ENCODE measurements at places on chromosomes 13 and 19.

- DNase-seq = no peak
Measured at GRCh38 chr13:99523838-99524237, 22.6 kb downstream of the TM9SF2 start.

- DNase-seq = no peak
Measured at GRCh38 chr13:39938596-39938995, 283.1 kb downstream of the COG6 start.

GRCh38 chr19:4094761-4095487 is 28.2 kb upstream of the ZBTB7A start:
- no peak for DNase-seq

GRCh38 chr13:74134777-74135325 is 647 bp upstream of the KLF12 start:
- DNase-seq = peak; percentile 70

GRCh38 chr13:59016250-59016649 is 1147.5 kb downstream of the DIAPH3 start:
- DNase-seq = no peak

DNA sequence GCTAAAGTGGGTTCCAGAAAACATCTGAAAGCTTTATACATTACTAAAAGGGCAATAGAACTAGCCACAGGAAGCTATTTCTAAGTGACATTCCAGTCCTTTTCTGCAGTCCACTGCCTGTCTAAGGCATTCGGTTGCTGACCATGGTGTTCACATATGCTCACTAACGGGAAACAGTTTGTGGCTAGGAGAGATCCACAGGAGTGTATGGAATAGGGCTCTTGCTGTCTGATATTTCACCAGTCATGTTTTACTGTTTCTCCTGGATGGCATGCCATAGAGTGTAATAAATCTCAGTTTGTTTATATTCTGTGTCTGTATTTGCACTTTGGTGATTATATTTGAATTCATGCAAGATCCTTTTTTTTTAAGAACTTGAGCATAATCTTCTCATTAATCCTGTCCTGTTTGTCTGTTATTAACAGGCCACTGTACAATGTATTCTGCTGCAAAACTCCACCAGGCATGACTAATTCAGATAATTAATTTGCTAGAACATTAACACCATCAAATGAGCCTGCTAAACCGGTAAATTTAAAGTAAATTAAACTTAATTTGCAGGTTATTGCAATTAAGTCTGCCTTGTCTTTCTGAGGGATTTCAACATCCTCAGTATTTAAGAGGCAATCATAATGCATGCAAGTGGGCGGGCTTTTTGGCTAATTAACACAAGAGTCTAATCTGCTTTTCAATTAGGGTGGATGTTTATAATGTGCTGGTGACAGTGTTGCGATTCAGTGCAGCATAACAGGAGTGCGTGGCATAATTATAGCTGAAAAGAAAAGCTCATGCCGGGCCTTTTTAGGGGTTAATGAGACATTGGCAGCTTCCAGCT is 201.3 kb downstream of the POU4F1 start:
- no peak for DNase-seq

GRCh38 chr19:31875591-31875990 is 469.8 kb upstream of the ZNF507 start:
- no peak for DNase-seq

DNA sequence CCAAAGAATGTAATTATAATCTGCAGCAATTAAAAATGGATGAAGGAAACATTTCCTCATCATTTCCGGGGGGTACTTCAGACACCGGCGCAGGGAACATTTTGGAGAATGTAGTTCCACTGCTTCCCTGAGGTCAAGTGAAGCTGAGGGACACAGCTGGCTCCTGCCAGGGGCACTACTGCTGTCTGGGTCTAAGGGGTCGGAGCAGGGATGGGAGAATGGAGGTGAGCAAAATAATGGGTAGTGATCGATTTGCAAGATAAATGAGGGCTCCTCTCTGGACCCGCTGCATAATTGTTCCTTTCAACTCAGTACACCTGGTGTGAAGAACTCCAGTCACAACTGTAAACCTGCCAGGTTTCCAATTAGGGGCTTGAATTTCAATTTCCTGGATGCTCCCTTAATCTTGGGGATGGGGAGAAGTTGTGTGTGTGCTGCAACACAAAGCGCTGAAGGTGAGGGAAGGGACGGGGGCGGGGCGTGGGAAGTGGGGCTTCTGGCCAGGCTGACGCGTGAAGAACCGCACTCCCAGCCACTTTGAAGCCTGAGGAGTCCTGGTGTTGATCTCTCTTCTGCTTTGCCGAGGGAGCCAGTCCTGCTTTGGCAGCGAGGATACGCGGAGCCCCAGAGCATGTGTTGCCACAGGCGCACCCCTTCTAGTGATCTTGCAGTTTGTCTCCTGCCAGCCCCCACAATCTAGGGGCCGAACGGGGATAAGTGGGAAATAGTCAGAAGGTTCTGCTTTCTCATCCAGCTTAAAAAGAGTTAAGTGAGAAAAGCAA is 57.9 kb upstream of the PCDH8 start:
- DNase-seq = no peak

GRCh38 chr13:86563308-86563707 is 764.1 kb upstream of the SLITRK6 start:
- DNase-seq = no peak

- no peak for DNase-seq
Measured at GRCh38 chr19:34787059-34787824, 14.2 kb upstream of the ZNF599 start.

DNA sequence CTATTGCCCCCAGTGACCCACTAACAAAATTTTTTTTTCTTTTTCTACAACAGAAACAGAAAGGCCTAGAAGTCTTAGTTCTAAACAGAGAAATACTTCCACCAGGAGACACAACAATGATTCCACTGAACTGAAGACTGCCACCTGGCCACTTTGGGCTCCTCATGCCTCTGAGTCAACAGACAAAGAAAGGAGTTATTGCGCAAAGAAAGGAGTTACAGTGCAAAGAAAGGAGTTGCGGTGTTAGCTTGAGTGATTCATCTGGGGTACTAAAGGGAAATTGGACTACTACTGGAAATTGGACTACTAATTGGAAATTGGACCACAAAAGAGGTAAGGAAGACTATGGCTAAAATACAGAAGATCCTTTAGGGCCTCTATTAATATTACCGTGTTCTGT is 116.6 kb downstream of the PCDH17 start:
- DNase-seq = no peak

- no peak for DNase-seq
Measured at GRCh38 chr13:50244713-50245574, 229.7 kb downstream of the KCNRG start.

DNA sequence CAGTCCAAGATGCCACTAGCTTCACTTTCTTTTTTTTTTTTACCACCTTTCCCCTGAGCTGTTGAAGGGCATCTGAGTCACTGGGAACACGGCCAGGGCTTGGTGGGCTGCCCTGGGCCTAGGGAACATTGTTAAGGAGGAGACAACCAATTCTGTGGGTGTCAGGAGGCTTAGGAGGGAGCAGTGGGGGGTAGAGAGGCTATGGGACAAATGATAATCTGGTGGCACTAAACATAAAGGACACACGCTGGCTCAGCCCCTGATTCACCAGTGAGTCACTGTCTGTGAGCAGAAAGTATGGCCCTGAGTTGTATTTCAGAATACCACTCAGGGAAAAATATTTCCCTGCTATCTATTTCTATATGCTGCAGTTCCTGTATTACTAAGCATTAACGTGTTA is 207.8 kb downstream of the DCLK1 start:
- peak; percentile 62 for DNase-seq

DNA sequence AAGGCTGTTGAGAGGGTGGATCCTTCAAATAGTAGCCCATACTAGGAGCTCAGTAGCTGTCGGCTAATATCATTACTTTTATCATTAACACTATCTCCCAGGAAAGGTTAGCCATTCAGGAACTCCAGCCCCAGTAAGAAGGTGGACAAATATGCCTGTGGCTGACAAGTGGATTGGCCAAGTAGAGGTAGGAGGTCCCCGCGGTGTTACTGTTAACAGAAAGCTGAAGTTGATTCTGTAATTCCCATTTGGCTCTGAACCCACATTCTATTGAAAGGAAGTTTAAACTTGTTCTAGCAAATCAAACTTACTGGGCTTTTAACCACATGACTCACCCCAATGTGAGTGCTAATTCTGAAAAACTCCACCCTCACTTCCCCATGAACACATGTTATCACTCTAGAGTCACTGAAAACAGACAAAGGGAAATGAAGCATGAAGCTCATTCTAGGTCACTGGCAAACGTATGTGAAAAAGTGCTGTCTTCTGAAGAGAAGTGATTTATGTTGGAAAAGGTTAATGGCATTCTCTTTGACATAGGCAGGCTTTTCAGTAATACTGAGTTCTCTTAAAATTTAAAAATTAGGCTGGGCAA is 273.5 kb downstream of the FGF14 start:
- DNase-seq = no peak

GRCh38 chr13:64314331-64314730 is 2898.7 kb upstream of the PCDH20 start:
- DNase-seq = no peak

GRCh38 chr13:70473907-70474306 is 365.7 kb upstream of the KLHL1 start:
- DNase-seq = no peak

GRCh38 chr13:26475176-26476110 is 82.0 kb upstream of the WASF3 start:
- DNase-seq = no peak

DNA sequence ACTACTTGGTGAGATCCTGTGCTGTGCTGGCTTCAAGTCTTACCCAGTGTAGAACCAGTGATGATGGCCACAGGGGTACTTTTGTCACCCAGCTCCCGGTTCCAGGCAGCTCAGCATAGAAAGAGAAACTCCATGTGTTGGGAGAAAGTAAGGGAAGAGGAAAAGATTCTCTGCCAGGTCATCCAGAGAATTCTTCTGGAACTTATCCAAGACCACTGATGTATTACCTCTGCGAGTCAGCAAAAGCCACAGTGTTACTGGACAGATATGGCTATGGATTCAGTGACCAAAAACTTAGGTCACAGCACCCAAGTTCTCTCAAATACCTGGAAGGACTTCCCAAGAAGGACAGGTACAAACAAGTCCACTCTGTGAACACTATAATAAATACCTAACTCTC is 399.5 kb upstream of the MIR17HG start:
- DNase-seq = no peak

DNA sequence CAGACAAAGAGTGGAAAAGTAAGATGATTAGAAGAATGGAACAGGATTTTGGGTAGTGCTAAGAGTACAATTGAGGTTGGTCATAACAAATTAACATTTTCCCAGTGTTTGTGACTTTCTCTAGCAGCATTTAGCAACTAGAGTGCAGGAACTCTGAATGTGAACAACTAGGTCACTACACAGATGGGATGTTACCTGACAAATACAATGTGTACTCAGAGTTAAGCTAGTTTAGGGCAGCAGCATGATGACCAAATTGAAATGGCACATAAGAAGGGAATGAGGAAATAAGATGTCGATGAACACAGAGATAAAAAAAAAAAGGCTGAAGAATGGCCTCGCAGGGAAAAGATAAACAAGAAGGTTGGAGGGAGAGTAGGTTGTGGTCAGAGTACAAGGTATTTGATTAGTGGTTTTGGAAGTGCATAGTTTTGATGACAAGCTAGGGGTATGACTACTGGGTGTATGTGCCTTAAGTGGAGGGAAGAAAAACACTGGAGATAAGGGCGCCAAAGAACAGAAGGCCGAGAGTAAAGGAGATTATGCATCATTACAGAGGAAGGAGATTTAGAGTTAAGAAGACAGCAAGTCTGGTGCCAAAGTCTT is 381.1 kb downstream of the FGF14 start:
- DNase-seq = no peak

DNA sequence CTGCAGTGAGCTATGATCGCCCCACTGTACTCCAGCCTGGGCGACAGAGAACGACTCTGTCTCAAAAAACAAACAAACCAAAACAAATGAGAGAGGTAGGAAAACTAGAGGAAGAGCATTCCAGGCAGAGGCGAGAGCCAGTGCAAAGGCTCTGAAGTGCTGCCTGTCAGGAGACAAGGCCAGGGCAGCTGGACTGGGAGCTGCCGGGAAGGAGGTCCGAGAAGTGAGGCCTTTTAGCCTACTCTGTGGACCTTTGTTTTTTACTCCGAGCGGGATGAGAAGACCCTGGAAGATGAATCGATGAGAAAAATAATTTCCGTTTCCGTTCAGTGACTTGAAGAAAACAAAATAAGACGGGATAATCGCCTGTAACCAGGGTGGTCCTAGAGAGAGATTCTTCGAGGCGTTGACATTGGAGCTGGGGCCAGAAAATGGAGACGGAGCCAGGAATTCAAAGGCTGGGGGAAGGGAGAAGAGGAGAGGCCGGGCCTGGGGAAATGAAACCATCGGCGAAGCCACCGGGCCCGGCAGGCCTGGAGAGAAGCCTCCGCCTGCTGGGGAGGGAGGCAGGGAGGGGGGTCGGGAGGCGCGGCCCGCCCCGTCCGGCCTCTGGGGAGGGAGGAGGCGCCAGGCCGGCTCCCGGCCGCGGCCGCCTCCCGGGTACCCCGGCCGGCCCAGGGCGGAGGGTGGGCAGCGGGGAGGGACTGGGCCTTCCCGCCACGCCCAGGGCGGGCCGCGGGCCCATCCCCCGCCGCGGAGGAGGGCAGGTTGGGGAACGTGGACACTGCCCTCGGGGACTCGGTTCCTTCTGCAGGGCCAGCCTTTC is 7.8 kb upstream of the SERTAD1 start:
- DNase-seq = peak; percentile 92

- peak; percentile 73 for DNase-seq
Measured at GRCh38 chr19:8585894-8586750, 8.9 kb upstream of the MYO1F start.

DNA sequence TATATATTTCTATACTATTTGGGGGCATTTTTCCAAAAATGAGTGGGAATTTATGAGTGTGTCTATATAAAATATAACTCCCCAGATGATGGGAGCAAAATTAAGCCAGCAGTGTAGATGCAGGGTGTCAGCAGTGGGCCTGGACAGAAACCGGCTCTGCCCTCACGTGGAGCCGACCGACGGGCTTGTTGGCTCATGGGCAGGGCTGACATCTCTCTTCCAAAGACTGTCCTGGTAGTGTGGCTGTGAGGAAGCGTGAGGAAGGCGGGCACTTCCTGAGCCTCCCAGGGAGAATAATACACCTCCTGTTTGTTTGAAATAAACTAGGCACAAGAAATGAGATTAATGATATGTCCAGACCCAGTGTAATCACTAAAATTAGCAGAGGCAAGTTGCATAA is 206.5 kb downstream of the TEX29 start:
- no peak for DNase-seq

DNA sequence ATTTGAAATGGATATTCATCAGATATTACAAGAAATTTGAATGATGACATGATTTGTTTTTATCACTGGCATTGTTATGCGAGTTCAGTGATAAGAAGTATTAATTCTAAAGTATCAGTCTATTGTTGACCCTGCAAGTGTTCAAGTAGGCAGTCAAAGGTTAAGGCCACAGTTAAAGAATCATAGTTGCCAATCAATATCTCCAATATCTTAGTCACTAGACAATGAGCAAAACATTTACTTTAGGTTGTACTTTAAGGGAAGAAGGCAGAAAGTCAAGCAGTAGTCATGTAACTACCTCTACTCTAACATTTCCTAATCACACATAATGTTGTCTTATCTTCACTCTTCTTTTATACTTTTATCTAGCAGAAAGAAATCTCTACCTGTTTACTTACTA is 709.8 kb downstream of the PCDH17 start:
- no peak for DNase-seq
